H1 (cell line): ENCODE measurements at places on chromosomes 2 and 18.
A peak's percentile ranks its signal among the peaks of the same experiment; 100 is the strongest.

- no peak for DNase-seq
These were observed 185.4 kb downstream of the SETBP1 start for GRCh38 chr18:44866103-44866502.

GRCh38 chr2:34332813-34333212 is 733.7 kb upstream of the FAM98A start:
- no peak for DNase-seq

GRCh38 chr2:236738030-236738429 is 168.4 kb downstream of the ACKR3 start:
- DNase-seq: no peak

- DNase-seq: no peak
These were observed 53.2 kb downstream of the UXS1 start for GRCh38 chr2:106140913-106141312.

DNA sequence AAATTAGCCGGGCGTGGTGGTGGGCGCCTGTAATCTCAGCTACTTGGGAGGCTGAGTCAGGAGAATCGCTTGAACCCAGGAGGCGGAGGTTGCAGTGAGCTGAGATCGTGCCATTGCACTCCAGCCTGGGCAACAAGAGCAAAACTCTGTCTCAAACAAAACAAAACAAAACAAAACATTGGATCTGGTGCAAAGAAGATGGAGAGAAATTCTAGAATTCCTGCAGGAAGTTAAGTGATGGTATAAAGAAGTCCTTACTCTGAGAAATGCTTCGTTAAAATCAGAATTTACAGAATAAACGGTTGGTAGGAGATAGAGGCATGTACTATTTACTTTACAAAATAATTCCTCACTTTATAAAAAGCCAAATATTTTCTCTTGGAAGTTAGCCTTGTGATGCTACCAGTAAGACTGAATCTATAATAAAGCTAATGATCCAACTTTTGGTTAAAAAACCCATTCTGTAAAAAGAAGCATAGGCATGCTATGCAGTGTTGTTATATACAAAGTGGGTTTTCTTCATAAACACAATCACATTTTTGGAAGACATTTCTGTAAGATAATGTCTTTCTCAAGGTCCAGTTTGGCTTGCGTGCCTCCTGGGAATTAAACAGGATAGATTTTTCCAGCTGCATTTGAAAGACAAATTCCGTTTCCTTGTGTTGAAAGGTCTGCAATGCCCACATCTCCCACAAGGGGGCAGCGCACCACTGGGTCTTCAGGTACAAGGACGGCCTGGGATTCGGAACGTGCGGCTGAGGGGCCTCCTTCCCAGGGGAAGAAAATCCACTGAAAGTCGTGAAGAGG is 35.6 kb upstream of the PNO1 start:
- peak; percentile 78 for DNase-seq

DNA sequence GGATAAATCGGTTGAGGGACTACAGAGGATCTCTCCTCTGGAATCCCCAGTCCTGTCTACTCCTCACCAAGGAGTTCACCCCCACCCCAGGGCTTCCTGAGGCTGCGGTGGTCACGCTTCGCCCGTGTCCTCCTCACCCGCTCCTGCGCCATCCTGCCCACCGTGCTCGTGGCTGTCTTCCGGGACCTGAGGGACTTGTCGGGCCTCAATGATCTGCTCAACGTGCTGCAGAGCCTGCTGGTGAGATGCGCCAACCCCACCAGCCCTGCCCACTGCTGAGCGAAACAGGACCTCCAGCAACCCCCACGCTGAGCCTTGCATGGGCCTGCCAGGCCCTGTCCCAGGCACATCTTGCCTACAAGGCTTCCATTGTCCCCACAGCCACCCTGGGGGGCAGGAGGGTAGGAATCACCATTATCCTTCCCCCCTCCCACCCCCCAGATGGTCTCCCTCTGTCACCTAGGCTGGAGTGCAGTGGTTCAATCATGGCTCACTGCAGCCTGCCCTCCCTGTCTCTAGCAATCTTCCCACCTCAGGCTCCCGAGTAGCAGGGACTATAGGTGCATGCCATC is 6.7 kb upstream of the CTDSP1 start:
- no peak for DNase-seq

DNA sequence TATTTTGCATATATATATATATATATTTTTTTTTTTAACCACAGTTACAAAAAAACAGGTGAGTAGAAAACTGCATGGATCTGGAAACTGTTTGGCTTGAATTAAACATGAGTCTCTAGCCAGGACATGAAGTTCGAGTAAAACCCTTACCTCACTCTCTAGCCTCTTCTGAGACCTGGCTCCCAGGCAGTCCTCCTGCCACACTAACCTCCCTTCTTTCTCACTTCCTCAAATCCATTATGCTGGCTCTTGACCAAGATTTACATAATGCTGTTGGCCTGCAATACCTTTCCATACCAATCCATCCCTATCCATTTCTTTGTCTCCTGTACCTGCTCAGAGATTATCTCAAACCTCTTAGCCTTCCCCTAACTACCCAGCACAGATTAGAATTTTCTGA is 34.0 kb downstream of the PIGN start:
- DNase-seq: no peak

GRCh38 chr18:52007105-52007504 is 332.9 kb upstream of the DCC start:
- no peak for DNase-seq

- no peak for DNase-seq
These were observed 1300.1 kb upstream of the ACVR2A start for GRCh38 chr2:146544701-146545100.

- no peak for DNase-seq
These were observed 27.4 kb upstream of the CNNM3 start for GRCh38 chr2:96788442-96789244.

DNA sequence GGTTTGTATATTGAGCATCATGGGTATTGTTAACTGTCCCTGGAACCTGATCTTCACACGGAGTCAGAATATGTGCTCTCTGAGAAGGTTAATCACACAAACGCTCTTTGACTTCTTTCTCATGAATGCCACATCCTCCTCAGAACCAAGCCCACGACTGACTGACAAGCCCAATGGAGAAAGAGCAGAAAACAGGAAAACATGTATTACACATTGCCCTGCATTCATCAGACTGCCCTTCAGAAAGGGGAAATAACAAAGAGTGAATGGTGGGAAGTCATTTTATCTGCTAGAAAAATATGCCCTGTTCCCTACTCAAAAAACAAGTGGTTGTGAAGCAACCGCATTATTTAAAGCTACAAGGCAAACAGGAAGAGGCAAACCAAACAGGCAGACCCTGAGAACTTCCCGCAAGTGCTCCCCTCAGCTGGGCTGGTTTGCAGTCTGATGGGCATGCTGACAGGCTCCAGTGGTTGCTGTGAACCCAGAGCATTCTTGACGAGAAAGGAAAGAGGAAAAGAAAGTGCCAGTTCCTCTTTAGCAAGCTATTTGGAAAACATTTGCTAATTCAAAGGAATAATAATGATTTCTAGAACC is 172.9 kb upstream of the SETBP1 start:
- no peak for DNase-seq

DNA sequence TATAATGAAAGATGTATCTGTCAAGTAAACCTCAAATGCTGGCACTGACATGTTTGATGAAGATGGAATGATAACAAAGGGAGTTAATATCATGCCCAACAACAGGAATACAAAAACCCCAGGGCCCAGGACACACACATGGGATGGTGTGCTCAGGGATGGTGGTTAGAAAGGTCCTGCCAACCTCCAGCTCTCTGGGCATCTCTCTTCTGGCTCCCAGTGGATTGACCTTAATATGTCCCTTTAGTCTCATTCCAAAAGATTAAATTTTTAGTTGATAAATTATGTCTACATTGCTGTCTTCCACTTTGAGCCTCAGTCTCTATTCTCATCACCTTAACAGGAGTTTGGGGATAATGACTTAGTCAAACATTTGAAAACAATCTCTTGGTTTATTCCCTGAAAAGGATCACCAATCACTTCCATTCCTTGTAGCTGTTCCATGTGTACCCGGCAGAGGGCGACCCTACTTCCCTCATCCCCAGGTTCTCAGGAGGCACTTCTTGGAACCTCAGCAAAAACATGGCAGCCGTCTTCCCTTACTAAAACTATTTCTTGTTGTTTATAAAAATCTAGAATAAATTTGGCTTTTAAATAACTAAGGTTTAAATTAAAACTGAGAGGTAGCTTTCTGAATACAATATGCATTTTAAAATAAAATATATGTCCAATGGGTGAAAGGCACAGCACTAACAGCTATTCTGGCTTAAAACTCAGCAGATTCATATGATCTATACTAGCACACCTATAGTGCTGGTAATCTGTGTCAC is 29.6 kb downstream of the MCEE start:
- DNase-seq: peak; percentile 84

GRCh38 chr2:43001055-43001378 is 208.6 kb upstream of the HAAO start:
- no peak for DNase-seq

GRCh38 chr2:69111076-69111475 is 98.1 kb downstream of the ANTXR1 start:
- DNase-seq: no peak

DNA sequence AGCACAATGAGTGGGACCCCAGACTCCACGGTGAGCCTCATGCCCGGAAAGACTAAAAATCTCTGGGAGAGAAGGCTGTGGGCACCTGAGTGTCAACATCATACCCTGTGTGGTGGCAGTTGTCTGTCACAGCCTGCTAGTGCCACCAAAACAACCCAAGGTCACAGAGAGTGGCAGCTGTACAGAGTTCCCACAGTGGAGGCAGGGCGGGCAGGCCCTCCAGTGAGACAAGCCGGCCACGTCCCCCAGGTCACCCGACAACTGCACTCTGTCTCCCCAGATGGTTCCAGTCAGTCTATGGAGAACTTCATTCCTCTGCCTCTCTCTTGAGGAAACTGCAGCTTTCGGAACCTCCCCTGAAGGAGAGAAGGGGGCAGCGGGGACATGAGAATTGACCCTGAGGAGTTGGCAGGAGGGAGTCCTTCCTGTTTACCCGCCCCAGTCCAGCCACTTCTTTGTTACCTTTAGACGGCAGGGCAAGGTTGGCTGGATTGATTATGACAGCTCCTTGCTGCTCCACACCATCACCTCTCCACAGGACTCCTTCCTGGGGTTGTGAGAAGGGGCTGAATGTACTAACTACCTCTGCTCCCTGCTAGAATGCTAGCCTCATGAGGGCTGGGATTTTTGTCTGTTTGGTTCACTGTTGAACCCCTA is 11.3 kb upstream of the FIGLA start:
- no peak for DNase-seq

- DNase-seq: no peak
These were observed 129.5 kb upstream of the PELI1 start for GRCh38 chr2:64273524-64274398.

DNA sequence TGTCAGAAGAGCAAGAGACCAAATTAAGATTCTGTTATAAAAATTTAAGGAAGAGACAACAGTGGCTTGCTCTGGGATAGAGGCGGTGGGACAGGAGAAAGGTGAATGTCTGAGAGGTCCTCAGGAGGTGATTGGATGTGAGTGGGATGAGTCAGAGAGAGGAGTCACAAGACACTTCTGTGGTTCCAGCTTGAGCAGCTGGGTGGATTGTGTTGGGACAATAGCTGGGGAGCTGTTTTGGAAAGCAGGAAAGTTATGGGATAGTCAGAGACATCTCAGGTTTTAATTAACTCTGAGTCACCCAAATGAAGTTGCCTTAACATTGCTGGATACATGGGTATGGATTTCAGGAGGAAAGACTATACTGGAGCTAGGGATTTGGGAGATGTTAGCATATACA is 218.0 kb upstream of the TRIB2 start:
- no peak for DNase-seq

GRCh38 chr2:8491296-8492027 is 190.4 kb upstream of the ID2 start:
- DNase-seq: no peak

DNA sequence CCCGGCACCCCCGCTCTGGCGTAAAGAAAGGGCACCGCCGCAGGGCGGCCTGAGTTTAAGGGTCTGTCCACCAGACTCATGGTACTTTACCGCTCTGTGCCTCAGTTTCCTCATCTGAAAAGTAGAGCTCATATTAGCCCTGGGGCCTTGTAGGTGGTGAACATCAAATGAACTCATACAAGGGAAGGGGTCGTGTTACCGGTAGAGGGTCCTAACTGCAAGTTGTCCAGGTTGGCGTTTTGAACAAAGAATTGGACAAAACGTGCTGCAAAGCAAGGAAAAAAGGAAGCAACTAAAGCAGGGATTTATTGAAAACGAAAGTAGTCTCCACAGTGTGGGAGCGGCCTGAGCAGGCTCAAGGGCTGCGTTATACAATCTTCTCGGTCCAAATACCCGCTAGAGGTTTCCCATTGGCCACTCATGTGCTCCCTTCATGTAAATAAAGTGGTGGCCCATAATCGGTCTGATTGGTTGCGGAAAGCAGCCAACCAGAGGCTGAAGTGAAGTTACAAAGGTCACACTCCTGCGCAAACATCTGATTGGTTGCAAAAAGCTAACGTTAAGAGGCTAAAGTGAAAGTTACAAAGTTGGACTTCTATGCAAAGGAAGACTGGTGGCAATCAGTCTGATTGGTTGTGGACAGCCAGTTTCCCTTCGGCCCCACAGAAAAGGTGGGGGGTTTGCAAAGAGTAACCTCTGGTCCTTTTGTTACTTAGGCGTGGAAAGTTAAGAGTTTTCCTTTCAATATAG is 80.7 kb upstream of the LDLRAD4 start:
- no peak for DNase-seq

GRCh38 chr18:79856119-79857007 is 58.6 kb downstream of the KCNG2 start:
- peak; percentile 27 for DNase-seq

GRCh38 chr2:109374548-109375130 is 239.1 kb downstream of the SEPTIN10 start:
- no peak for DNase-seq

DNA sequence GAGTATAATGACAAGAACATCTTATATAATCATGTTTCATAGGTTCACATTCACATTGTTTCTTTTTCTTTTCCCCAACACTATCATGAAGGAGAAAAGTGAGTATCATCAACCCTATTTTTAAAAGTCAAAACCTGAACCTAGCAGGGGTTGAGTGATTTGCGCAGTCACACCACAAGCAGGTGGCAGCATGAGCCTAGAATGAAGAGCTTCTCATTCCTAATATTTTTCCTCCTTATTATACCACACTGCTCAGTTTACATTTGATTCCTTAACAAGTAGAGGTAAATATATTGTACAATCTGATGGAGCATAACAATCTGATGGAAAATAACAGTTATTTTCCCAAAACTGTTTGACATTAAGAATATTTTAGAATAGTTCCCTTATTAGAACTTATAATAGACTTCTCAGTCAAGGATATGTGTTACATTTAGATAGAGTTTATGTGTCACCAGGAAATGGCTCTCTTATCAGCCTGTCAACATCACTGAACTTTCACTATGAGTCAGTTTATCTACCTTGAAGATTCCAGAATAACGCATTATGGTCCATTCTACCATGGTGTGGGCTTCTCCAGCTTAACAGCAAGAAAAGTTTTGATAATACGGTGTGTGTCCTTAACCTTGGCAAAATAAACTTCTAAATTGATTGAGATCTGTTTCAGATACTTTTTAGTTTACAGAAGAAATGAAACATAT is 119.5 kb downstream of the NEB start:
- no peak for DNase-seq
